CD4-positive, alpha-beta T cell treated with Interleukin-1 beta for 1 hour (primary cell): ENCODE measurements at places on chromosomes 6 and 20.

DNA sequence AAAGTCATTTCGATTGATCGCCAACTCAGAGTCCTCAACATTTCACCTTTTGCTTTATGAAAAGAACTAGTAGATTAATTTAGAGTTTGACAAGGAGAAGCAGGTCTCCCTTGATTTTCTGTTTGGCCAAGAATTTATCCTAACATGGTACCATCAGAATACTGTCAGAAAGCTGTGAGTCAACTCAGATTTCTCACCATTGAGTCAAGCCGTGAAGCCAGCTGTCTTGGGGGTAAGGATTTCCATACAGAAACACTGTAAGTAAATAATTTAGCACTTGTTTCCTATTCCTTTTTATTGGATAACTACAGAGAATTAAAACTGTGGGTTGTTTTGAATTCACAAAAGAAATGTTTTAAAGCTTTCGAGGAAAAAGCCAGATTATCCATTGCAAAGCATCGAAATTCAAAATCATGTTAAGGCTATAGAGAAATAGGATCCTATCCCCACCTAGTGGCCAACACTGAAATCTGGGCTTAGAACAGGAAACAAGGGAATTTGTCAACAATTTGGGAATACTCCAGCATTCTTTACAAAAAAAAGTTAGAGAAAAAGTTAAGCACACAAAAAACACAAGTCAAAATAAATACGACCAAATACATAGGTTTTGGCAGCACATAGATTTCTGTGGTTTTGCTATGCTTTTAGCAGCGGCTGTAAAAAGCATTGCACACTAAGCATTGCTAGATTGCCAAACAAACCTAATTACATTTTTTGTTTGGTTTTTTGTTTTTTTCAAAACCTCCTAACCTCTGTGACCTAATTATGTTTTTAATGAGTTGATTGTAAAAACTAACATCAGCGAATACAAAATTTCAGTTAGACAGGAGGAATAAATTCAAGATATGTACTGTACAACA, 44.2 kb downstream of the COL11A2 start:
- peak; percentile 27 for DNase-seq

DNA sequence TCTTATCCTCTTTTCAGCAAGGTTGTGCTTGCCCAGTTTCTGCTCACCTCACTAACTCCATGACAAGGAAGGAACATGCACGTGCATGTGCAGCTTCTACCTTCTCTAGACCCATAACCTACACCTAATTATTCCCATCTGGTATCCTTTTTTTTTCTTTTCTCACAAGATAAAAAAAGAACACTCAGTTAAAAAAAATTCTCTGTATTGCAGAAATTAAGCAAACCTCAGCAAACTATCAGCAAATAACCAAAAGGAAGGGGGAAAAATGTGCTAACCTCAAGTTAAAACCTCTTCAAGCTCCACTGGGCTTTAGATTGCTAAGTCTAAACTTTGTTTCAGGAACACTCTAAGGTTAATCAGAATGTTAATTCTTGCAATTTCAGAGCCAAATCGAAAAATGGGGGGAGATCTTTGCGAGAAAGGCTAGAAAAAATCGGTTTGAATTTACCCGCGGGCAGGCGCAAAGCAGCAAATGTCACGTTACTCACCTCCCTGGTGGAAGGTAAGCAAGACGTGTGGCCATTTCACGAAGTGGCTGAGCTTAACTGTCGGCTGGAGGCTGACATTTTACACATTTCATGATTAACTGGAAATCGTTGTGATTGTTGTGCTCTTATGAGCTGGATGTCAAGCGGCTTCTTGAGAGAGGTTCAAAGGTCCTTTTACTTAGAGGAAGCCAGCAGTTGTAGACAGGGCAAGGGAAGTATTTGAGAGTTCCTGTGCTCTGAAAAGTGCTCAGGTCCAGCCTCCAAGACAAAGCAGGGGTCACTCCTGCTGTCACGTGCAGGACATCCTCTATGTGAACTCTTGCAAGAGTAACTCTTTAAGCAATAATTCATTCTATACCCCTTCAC, 19.1 kb downstream of the TFAP2B start:
- DNase-seq: no peak

GRCh38 chr20:15916623-15917022, 656.6 kb downstream of the KIF16B start:
- no peak for DNase-seq

DNA sequence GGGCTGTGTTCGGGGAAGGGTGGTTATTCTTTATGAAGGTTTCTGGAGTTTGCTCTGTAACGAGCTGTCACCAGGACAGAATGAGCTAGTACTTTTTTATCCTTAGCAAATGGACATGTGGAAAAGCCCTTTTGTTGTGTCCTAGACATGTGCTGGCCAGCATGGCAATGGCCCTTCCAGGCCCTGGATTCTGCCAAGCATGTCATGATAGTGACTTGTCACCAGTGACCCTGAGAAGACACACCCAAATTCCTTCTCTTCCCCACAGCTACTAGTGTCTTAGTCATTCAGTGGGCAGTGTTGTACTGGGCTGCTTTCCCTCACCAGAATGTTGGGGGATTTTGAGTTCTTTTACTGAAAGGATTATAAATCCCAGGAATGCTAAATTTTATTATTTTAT, 74.0 kb upstream of the XRN2 start:
- DNase-seq: no peak

DNA sequence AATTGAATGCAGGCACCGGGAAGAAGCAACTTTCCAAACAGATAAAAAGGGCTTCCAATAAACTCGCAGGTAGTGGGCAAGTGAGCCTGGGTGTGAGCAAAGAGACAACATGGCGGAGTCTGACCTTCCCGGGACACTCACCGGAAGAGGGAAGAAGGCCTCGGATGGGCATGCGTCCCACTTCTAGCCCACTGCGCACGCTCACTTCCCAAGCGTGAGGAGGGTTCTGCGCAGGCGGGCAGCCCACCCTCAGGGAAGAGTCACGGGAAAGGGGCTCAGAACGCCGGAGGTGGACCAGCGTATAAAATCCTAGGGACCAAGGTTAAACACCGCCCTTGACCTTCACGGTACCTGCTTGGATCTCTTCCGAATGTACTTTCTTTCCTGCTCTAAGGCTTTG, 95.5 kb upstream of the AFDN start:
- DNase-seq: no peak

DNA sequence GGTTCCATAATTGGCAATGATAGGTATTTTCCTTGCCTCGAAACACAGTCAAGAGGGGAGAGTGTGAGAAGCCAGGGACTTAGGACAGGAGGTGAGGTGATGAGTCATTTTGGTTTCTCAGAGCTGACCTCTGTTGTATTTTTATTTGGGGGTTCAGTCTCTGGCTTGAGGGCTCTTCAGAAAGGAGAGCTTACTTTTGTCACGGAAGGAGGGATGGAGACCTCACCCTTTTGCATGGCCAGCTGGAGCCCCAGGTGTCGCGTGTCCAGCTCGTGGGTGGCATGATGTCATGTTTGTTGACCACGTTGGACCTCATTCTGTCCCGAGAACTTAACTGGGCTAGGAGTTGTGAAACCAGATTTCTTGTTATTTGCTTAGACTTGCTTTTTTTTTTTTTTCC, 293.9 kb downstream of the QKI start:
- DNase-seq: no peak

GRCh38 chr6:6399568-6399967, 79.1 kb upstream of the F13A1 start:
- no peak for DNase-seq

GRCh38 chr20:20334489-20334888, 33.4 kb upstream of the INSM1 start:
- no peak for DNase-seq

DNA sequence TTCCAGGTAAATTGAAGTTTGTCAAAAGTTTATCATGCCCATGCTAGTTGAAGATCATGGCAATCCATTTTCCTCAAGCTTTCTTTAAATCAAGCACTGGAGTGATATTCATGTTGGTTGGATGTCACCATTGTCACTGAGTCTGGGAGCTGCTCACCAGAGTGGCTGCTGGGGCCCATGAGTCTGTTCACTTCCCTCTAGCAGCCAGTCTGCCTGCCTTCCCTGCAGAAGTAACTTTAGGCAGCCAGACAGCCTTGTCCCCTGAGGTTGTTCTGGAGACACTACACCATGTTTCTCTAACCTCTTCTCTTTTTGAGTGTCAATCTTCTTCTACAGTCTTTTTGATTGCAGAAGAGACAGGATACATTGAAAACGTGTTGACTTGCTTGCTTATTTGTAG, 5.5 kb downstream of the SIRT5 start:
- no peak for DNase-seq

DNA sequence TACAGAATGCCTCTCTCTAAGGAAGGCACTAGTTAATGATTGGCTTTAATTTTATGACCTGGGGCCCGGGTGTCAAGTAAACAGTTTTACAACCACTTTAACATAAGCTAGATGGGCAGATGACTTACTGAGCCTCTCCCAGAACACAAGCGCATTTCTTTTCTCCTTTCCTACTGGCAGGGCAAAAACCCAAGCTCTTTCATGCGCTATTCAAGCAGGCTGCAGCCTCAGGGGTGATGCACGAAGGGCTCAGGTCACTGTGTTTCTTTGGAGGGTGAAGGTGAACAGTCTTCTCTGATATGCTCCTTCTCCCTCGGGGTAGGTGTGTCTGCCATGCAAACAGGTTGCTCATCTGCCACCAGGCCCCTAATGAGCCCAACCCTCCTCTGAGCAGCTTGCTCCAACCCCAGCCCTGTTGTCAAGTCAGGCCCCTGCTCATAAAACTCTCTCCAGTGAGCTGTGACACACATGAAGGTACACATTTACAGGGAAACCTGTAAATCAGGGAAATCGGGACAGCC, 73.5 kb upstream of the CDH4 start:
- no peak for DNase-seq

GRCh38 chr20:5913166-5913565, 37.2 kb downstream of the TRMT6 start:
- no peak for DNase-seq

DNA sequence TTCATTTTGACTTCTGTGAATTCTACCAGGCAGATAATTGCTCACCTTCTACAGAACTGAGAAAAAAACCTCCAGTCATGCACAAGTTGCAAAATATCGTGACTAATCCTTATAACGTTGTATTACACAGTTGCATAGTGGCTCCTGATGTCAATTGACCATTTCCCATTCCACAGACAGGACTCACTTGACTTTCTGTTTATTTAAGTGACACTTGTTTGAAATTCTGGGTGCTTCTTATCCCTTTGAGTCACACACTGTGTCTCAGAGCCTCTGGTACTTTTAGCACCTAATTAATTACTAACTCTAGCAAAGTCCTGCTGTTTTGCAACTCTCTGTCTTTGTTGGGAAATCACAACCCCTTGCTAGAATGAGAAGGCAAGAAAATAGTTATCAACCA, 16.2 kb upstream of the RSPO3 start:
- no peak for DNase-seq

- DNase-seq: no peak
Observed at GRCh38 chr6:22929311-22929985, 360.1 kb downstream of the HDGFL1 start.

- no peak for DNase-seq
Observed at GRCh38 chr20:51495921-51496545, 46.5 kb downstream of the NFATC2 start.

DNA sequence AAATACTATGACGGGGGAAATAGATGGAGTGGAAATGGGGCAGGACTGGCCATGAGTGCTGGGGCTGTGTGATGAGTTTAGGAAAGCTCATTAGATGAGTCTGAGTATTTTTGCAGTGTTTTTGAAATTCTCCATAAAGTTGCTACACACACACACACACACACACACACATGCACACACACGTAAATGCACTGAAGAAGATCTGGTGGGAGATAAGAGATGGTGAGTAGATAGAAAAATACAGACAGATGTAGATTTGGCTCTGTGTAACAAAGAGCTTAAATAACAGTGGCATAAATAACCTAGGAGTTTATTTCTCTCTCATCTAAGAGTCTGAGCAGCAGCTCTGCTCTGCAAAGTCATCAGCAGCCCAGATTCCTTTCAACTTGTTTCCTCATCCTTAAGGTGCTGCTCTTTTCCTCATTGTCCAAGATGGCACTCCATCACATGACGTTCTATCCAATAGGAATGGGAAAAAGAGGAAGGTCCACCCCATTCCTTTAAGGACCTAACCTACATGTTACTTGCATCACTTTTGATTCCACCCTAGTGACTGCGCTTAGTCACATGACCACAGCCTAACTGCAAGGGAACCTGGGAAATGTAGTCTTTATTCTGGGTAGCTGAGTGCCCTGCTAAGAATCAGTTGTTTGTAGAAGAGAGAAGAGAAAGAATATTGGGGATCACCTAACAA, 76.4 kb downstream of the EYA2 start:
- DNase-seq: no peak

DNA sequence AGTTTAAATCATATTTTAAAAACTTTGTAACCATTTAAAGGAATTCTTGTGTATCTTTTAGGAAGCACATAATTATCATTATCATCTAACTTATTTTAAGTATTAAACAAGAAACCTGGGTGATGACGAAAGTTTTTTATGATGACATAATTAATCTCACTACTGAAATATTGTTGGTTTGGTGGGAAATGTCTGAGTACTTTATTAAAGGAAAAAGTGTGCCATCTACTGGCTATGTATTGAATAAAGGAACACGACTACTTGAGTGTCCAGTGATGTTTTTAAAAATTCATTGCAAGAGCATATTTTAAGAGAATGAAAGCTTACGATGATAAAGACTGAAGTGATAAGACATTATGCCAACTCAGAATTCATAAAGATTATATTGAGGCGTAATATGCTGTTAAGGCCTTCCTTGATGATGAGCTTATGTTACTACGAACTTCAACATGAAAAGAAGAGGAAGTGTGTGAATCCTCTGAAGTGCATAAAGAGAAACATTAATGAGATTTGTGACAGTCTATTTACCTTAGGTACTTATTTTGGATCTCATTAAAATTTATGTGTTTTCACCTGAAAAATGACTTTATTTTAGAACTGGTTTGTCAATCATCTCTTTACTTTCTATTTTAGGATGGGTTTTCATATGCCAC, 12.0 kb upstream of the TRMT11 start:
- no peak for DNase-seq

DNA sequence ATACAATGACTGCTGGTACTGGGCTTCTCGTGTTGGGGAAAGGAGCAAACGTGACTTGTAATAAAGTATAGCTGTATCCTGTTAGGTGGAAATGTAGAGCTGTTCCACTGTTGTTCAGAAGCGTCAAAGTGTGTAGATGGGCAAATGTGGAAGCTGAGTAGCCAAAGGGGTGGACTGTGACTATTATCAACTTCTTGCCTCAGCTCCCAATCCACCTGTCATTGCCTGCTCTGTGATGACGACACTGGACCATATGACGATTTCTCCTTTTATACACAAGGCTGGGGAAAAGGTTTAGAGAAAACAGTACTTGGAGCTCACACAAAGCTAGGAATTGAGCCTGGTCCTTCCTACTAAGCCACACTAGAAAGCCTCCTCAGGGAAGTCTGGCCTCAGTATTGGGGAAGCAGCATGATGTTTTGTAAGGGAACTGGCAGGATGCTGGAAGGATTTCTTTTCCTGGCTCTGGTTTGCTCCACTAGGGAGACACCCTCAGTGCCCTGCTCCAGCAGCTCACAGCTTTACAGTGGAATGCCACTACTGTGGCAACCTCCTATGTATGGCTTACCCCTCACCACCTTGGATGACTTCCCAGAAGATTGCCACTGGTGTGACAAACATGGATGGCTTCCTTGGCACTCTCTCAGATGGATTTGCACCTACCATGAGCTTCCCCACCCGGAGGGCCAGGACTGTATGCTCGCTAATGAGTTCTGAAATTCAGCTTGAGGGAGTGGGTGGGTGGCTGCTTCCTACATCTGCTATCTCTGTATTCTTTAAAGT, 20.0 kb downstream of the CD164 start:
- DNase-seq: no peak

- DNase-seq: no peak
Observed at GRCh38 chr6:39322306-39322850, at the start of gene KCNK16. Gene KCNK16, minus strand, starts transcription at chr6:39322702. Its CDS starts 162 bp downstream, at chr6:39322540.

- no peak for DNase-seq
Observed at GRCh38 chr6:134948691-134949090, 1.2 kb downstream of the ALDH8A1 start.

- no peak for DNase-seq
Observed at GRCh38 chr6:18467741-18468502, 80.8 kb downstream of the RNF144B start.
